ENCODE measurements at places on chromosomes 2 and 18.

- DNase-seq, result no peak
Observed at GRCh38 chr18:44937960-44938719, 257.5 kb downstream of the SETBP1 start.

DNA sequence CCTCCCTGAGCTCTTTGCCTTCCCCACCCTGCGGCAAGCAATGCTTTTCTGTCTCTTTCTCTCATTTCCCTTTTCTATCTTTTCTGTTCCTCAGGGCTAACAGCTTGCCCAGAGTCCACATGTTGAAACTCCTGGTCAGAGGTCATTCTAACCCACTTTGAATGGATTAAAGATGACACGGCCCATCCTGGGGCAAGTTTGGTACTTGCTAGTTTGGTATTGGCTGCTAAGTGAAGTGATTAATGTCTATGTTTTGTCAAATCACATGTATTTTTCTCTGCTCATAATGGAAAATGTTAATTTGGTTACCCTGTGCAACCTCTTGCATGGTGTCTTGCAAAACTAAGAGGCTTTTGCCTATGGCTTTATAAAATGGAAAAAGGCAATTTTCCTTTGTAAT lies 960.2 kb downstream of the CNTNAP5 start:
- no peak for DNase-seq

DNA sequence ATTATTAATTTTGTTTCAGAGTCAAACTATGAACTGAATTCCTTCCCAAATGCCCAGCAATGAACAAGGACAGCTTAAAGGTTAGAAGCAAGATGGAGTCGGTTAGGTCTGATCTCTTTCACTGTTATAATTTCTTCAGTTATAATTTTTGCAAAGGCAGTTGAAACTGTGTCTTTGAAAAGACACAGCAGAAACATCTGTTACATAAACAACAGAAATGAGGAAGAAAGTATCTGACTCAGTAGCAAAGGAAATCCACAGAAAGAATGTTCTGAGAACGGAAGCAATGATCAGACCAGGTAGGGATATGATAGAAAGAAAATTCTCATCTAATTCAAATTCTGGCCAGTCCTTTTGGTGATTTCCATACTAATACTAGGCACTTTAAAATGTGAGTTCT lies 5.2 kb upstream of the RMC1 start:
- DNase-seq, result no peak

DNA sequence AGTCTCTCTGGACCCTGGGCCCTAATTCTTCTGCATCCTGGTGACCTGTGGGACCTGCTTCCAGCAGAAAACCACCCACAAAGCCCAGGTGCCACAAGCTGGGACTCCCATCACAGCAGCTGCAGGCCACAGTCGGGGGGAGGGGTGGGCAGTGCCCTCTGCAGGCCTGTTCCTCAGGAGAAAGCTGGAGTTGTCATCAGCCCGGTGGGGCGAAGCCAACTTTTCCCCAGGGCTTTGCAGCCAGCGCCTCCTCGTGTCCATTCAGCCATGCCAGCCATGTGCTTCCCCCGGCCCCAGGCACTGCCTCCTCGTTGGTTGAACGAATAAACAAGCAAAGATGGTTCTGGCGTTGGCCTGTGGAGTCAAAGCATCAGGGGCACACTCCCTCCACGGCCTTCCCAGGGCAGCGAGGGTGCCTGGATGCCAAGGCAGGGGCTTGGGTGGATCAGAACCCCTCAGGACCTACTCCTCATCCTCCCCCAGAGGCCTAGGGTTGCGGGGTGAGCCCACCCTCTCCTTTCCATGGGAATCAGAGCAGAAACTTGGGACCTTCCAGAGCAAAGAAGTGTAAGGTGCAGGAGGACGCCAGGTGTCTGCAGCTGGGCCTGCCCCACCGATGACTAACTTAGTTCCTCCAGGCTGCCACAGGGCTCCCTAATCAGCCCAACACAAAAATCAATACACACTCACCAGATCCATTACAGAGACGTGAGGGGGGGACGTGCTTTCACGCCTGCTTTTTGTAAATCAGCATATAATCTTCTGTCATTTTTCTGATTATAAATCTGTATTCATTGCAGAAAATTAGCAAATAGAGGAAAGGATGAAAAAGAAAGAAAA lies 75.7 kb upstream of the RAB6C start:
- DNase-seq, result no peak

- no peak for DNase-seq
Observed at GRCh38 chr2:239401881-239402233, 1.0 kb upstream of the HDAC4 start.

DNA sequence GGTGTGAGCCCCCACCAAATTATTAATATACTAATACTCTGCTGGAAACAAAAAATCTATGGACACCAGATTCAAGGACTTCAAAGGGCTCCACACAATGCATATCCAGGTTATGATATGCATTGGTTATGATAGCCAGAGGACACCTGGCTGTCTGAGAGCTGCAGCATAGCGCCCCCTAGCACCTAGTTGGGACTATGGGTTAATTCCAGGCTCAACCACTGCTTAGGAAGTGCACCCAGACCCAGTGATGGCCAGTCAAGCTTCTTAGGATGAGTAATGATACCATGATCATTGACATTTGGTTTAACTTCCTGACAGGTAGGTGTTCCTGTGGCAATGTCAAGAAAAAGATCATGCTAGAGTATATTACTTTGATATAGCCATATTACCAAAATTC lies 3.8 kb upstream of the FRZB start:
- DNase-seq, result no peak

DNA sequence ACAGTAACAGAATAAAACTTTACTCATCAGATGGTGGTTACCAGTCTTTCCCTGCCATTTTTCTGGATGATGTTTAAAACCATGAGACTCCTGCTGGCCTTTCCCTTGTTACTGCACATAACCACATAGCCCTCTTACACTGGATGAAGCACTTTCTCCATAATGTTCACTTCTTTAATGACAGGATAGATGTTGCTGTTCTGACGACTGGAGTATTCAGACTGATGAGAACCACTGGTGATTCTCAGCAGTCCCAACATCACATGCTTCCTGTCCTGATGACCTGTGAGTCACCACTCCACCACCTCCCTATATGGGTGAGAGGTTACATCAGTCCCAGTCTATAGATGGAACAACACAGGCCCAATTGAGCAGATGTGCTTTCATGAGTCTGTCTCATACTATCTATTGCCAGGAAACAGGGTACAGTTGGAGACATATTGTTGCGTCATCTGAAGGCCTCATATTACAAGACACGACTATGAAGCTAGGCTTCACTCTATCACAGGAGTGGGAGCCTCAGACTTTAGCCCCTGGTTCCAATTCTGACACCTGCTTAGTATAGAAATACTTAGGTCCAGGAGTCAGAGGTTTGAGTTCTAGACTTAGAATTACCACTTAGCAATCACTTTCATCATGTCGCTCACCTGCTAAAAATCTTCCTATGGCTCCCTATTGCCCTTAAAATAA lies 145.7 kb upstream of the KLF7 start:
- no peak for DNase-seq

DNA sequence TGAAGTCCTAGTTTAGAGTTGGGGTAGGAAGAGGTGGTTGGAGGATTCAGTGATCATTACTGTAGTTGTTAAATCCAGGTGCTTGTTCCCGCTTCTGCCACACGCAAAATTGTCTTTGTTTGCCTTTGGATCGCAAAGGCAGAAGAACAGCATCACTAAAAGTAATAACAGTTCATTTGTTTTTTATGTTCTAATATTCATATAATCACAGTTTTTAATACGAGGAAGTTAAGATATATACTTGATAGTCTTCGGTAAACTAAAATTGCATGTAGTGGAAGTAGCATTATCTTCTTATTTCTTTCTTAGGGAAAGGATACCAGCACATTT lies 365 bp downstream of the NDUFB3 start:
- no peak for DNase-seq

- DNase-seq, result no peak
Observed at GRCh38 chr2:15744820-15745219, 153.2 kb downstream of the DDX1 start.

DNA sequence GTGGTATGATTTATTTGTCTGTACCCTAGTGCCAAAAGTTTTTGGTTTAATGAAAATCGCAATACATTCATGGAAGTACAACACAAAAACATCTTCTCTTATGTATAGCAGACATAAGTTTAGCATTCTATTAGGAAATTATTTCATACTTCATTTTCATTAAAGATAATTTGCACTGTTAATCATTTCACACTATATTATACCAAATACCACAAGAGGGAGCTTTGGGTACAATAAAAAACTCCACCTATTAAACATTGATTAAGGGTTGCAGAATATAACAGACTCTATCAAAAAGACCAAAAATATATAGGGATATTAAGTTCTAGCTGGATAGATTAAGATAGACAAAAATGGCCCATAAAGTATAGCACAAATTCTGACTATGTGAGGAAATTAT lies 79.0 kb downstream of the SLC66A3 start:
- DNase-seq, result no peak

GRCh38 chr2:144681389-144681788 lies 161.5 kb upstream of the ZEB2 start:
- no peak for DNase-seq

DNA sequence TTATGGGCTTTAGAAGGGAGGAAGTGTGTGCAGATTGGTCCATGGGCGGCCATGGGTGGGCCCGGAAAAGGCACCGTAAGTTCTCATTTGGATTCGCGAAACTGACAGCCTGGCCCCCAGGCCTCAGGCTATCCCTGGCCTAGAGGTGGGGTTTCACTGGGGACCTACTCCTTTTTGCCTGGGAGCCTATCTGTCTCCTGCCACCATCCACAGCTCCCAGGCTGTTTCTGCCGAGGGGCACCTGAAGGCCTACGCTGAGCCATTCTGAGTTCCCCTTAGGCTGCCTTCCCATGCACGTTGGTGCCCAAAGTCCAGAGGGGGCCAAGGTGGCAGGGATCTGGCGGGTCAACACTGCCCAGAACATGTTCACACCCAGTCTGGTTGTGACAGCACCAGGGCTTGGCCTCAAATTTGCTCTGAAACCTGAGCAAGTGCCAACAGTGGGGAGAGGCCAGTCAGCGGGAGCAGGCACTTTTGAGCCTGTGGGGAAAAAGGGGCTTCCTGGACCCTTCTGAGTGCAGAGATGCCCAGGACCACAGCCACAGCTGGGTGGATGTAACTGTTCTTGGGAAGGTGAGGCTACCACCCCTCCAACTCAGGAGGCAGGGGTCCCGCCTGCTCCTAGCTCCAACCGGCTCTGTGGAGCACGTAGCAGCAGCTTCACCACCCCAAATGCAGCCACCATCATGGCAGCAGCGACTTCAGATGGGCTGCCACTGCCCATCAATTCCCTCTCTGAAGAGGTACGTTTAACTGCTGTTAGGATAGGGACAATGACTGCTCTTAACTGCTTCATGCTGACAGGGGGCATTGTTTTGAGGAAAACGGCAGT lies 73.6 kb upstream of the ZNF804A start:
- DNase-seq, result no peak

DNA sequence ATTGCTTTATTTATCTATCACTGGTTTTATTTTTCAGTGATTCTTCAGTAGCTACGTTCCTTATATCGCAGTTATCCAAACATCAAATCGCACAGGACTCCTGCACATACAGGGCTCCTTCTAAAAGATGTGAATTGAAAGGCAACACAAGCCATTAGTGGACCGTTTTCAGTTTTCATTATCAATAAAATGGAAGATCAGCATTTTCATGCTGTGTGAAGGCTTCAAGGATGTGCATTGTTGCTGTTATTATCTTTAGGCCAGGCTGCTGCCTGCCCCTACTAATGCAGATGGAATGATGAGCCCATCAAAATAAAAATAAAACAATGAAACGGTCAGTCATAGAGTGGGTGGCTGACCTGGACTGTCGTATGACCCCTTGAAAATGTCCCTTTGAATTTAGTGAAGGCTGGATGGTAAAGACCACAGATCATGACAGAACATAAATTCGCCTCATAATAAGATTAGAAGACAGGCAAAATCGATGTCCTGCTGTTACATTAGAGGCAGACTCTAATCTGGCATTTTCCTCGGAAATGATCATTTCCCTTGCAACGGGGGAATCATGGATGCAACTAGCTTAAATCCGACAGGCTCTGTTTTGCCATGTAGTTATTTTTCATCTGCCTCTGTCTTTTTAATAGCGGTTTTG lies 32.9 kb downstream of the ITGB6 start:
- DNase-seq, result no peak

- no peak for DNase-seq
Observed at GRCh38 chr2:205386109-205386508, 296.2 kb upstream of the NRP2 start.

DNA sequence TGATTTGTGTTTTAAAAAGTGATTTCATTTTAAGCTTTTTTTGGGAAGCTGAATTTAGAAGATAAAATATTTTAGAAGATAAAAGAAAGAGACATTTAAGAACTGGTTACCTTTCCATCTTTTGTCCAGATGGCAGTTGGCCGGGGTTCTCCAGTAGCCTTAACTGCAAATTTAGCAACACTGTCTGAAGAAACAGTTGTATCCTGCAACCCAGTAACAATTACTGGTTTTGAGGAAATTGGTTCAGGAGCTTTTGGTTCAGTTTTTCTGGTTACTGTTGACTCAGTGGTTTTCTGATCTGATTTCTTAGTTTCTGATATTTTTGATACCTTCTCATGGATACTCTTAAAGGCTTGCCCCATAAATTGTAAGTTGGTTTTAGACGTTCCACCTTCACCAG lies 49.9 kb downstream of the PLEKHA3 start:
- no peak for DNase-seq

DNA sequence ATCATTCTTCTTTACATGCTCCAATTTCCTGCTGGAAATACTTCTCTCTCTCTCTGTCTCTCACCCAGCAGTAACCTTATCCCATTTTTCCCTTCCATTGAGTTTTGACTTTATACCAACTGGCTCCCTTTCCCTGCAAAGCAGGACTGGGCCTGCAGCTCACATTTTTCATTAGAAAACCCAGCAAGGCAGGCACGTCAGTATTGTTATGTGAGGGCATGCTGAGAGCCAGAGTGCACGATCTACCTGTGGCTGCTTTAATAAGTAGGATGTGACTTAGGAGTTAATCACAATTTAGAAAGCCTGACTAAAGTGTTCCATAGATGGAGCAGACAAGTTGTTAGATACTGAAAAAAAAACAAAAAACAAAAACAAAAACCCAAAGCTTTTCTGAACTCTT lies 5.2 kb upstream of the NDUFV2 start:
- DNase-seq, result no peak

DNA sequence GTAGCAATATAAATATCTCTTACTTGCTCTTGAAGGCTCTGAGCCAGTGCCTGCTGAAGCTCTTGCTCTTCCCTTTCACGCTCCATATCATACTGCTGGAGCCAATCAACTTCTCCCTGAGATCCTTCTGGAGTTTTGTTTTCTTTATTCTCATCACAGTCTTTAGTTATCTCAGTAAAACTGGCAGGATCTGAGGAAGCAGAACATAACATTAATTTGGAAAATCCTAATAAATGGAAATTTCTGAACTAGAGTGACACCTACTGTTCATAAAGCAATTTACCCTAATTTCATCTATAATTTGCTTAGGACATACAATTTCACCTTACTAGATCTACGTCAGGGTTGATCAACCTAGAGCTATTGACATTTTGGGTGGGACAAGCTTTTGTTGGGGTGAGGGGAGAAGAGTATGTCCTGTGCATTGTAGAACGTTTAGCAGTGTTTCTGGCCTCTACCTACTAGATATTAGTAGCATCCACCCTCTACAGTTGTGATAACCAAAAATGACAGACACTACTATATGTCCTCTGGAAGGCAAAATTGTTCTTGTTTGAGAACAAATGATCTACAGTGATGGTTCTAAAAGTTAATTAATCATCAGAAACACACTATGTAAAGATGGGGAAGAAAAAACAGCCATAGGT lies 47.2 kb downstream of the VIL1 start:
- no peak for DNase-seq

- DNase-seq, result no peak
Observed at GRCh38 chr2:36539631-36540030, 58.3 kb downstream of the FEZ2 start.

- no peak for DNase-seq
Observed at GRCh38 chr2:112798979-112799975, 15.0 kb upstream of the IL1A start.

- no peak for DNase-seq
Observed at GRCh38 chr2:85911814-85912692, 23.3 kb upstream of the ST3GAL5 start.

All from effector memory CD4-positive, alpha-beta T cell (primary cell).